ENCODE measurements at places on chromosomes 3 and 15. TPM values are rescaled to one million over a fixed set of nuclear protein-coding genes. Genes with fewer than 3 reads are reported as not detected.
A peak's percentile ranks its signal among the peaks of the same experiment; 100 is the strongest.

Gene PLSCR2
- total RNA-seq: not detected

Gene ASB14
- not detected for total RNA-seq

Gene CCRL2
- total RNA-seq: 0.89 TPM

Gene EFHB
- 2.4 TPM for total RNA-seq

Gene DLL4
- total RNA-seq: 1.9 TPM

Gene ADAMTS9
- 53.8 TPM for total RNA-seq

Gene ITGA11
- total RNA-seq: 9.5 TPM

Gene B3GALNT1
- total RNA-seq: 4.6 TPM

Gene CPN2
- total RNA-seq: not detected

Gene CSPG4
- total RNA-seq: 136 TPM

Gene BHLHE40
- total RNA-seq: 14.1 TPM

Gene IQCF5
- total RNA-seq: not detected

Gene CCR5
- 0.23 TPM for total RNA-seq

Gene CPLX3
- not detected for total RNA-seq

Gene POLR2H
- 32.8 TPM for total RNA-seq

Gene SERINC4
- total RNA-seq: not detected

DNA sequence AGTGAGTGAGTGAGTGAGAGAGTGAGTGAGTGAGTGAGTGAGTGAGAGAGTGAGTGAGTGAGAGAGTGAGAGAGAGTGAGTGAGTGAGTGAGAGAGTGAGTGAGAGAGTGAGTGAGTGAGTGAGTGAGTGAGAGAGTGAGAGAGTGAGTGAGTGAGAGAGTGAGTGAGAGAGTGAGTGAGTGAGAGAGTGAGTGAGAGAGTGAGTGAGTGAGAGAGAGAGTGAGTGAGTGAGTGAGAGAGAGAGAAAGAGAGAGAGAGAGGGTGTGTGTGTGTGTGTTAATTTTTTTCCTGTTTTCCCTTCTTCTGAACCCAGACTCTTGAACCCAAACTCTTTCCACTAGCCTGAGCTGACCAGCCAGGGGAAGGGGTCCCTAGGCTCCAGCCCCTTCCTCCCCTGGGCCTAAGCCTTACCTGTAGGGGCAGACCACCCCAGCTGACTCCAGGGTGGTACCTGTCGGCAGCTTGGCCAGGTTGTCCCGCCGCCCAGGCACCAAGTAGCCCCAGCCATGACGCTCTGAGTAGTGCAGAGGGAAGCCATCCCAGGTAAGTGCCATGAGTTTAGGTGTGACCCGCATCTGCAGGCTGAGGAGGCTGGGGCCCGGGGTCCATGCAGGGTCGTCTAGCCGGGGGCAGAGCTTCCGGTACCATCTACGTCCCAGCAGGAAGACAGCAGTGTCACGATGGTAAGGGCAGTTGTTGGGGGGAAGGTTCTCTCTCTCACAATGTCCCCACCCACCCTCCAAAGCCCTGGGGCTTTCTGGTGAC is 9.4 kb downstream of the POLG start:
- ATAC-seq: no peak

GRCh38 chr15:55420171-55420866 is 12.0 kb downstream of the PIERCE2 start:
- ATAC-seq: no peak

- no peak for ATAC-seq
Observed at GRCh38 chr15:101293122-101293521, 1.9 kb downstream of the SNRPA1 start.

DNA sequence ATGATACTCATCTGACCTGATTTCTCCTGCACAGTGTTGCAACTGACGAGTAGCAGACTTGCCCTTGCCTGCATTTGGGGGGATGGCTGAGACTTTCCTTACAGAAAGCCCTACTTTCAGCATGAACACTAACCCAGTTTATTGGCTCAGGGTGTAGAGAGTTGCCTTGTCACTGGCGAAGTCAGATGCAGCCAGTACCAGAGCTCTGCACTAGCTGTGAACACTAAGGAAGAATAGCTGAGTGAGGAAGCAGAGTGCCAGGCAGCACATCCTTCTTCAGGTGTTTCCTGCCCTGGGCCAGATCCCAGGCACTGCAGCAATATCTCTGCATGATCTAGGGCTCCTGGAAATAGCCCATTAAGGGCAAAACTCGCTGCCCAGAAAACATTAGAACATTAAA is 154.0 kb upstream of the SYNPR start:
- no peak for ATAC-seq

GRCh38 chr3:155158346-155159037 is 78.4 kb downstream of the MME start:
- no peak for ATAC-seq

DNA sequence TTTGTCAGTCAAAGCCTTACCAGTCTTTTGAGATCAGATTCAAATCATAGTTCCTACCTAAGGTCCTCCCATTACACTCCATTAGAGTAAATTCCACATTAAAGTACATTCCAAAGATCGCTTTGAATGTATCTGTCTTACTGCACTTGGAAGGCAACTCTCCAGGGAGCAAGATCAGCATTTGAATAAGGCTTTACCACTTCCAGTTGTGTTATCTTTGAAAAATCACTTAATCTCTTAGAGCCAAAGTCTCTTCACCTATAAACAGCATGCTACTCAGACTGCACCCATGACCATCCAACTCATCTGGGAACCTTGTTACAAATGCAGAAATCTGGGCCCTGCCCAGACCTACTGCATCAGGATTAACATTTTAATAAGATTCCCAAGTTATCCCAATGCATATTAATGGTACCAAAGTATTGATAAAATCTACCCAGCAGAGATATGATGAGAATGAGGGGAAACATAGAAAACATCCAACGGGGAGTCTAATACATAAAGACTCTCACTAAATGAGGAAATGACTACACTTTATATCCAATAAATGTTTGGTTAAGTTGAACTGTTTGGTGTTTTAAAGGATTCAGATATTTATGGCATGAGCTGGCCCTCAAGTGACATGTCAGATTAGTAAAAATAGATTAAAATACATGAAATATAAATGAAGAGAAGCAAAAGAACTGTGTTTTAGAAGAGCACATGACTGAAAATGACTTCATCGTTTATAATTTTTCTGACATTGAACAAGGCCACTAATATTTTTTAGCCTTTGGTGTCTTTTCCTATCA is 75.9 kb downstream of the TNIK start:
- no peak for ATAC-seq

DNA sequence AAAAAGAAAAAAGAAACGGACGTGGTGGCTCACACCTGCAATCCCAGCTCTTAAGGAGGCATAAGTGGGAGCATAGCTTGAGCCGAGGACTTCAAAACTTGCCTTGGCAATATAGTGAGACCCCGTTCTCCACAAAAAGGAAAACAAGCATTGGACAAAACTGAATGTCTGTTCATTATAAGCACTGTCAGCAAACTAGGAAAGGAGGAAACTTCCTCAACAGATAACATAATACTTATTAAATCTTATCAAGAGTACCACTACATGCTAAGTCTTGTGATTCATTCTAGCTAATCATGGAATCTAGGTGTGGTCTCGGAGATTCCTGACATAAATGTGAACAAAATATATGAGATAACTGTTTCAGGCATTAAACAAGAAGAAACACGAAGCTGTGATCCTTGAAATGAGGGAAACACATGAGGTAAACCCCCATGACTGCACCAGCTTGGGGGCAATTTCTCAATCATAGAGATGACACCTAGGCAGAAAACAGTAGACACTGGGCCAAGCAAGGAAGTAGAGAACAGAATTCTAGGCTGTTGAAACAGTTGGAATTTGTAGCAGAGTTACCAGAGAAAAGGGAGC is 33.3 kb downstream of the TRPM7 start:
- ATAC-seq: no peak

DNA sequence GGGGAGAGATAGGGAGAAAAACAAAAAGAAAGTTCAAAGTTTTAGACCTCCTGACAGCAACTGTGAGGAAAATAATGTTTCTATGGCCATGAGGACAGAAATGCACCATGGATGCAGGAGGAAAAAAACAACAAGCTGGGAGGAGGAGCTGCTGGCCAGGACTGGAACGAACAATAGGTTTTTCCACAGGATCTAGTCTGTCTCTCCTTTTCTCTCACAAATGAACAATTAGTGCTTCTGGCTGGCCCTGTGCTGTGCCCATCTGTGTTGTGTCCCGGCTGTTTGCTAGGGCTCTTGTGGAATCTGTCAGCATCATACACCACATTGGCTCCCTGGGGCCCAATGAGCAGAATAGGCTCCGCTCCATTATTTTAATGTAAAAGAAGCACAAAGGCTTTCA is 15.2 kb downstream of the GK5 start:
- no peak for ATAC-seq

- ATAC-seq: no peak
Observed at GRCh38 chr15:71237456-71238188, 122.4 kb downstream of the THSD4 start.

DNA sequence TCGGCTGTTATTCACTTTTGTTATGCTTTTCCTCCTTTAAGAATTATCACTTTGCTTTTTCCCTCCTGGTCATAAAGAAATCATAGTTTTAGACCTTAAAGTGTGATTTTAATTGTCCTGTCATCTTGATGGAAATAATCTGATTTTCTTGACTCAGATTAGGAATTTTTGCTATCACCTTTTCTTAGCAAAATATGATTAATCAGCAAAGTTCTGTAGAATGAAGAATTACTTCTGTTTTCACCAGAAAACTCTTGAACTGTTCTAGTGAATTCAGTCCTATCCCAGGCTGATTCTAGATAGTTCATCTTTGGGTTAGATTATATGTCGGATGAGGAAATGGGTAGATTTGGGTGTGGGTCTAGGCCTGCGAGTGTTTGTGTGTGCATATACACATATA is 12.2 kb downstream of the CMSS1 start:
- no peak for ATAC-seq

- ATAC-seq: peak; percentile 47
Observed at GRCh38 chr15:63597038-63597790, at the start of gene FBXL22. TSS of gene FBXL22 (plus strand) at chr15:63597387. CDS start at chr15:63597393, 6 bp downstream.

DNA sequence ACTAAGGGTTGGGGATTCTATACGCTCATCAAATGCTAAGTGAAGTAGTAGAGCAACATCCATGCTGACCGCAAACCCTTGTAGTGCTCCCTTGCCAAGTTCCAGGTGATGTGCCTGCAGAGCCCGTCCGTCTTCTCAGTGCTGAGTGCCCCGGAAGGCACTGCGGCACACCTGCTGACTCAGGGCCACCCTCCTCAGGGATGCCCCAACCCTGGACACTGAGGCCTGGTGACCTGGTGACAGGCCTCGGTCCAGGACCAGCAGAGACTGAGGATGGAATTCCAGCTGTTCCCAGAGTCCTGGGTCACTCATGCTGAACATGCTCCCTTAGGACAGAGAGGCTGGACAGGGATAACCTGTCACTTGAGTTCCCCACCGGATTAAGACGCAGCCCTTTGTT is 422.5 kb downstream of the OCA2 start:
- no peak for ATAC-seq

DNA sequence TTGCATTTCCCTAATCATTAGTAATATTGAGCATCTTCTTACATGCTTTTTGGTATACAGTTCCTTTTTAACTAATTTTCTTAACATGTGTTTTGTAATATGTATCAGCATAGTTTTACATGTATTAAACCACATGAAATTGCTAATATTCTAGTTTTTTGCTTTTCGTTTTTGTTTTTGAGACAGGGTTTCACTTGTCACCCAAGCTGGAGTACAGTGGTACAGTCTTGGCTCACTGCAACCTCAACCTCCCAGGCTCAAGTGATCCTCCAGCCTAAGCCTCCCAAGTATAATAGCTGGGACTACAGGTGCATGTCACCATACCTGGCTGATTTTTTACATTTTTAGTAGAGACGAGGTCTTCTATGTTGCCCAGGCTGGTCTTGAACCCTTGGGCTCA is 4.4 kb upstream of the ISG20 start:
- ATAC-seq: no peak

DNA sequence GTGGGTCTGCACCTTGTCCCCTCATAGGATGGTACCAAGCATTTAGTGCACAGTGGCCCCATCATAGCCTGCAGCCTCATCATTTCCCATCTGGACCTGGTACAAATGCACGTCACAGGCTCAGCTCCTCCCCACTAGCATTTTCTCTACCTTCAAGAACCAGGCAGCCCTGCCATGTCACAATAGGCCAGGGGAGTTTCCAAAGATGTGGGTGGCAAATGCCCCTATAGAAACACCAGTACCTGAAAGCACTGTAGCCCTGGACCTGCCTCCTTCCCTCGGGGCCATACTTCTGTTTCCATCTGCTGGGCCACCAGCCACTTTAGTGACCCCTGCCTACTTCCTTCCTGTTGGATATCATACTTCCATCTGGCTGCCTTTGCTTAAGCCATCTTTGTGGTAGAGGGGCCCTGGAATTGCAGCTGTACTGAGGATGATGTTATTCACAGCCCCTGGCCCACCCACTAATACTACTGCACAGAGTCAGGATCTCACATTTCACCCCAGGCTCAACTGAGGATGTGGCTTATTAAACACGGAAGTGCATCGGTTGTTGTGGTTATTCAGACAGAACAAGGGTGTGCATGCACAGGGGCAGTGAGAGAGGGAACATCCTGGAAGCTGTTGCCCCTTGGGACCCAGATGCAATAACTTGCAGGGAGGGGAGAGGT is 3.8 kb downstream of the TCTA start:
- no peak for ATAC-seq

DNA sequence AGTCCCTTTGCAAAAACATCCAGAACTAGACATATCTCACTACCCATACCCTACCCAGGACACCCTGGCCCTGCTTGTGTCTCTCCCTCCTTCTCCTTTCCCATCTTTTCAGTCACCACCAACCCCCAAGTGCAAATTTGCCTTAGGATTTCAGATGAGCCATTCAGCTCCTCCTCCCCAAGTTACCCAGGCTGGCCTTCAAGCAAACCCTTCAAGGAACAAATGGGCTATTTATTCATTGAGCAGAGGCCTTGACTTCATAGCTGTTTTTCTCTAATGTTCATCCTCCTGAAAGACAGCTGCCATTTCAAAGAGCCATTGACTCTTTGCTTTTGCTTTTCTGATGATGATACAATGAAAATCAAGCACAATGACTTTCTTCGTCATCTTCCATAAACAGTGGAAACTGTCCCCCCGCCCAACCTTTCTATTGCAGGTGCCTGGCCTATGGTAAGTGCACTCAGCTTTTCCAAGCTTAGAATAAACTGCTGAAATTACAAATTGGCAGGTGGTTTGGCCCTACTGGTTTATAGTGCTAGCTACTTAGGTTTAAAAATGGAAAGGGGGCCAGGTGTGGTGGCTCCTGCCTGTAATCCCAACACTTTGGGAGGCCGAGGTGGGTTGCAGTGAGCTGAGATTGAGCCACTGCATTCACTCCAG is 26.1 kb upstream of the KLHL6 start:
- ATAC-seq: no peak

GRCh38 chr15:92244703-92245102 is 149.0 kb upstream of the ST8SIA2 start:
- no peak for ATAC-seq

DNA sequence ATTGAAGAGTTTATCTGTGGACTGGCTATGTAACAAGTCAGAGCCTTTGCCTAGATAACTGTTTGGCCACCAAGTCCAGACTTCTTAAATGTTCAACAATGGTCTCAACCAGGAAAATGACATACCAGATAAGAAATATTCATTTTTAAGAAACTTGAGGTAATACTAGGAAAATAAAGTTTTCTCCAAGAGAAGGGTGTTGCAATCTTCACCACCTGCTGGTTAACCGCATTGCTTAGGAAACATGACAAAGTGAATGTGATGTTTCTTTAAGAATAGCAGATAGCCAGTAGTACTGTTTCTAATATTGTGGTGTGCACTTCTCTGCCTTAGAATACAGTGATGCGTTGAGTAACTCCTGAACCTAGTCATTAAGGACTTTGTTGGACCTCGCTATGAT is 321.5 kb upstream of the CADM2 start:
- no peak for ATAC-seq

GRCh38 chr3:181952929-181953328 is 241.2 kb downstream of the SOX2 start:
- no peak for ATAC-seq

All from gastroesophageal sphincter (tissue), 4 donors.